ENCODE measurements at places on chromosomes 2 and 18.

DNA sequence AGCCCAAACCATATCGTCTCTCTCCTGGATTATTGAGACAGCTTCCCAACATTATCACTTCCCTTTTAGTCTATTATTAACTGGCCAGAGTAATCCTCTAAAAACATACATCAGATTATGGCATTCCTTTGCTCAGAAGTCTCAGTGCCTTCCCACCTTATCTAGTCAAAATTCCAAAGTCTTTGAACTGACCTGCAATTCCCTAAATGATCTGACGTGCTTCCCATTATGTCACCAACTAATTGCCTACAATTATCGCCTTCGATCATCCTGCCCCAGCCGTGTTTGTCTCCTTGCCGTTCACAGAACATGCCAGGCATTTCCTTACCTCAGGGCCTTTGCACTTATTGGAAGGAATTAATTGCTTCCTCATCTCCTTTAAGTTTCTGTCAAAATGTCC, 332.4 kb downstream of the IRS1 start:
- DNase-seq = no peak

GRCh38 chr2:23469142-23469540, 84.2 kb downstream of the KLHL29 start:
- DNase-seq = no peak

- no peak for DNase-seq
Observed at GRCh38 chr2:20501974-20502373, 55.1 kb downstream of the RHOB start.

- no peak for DNase-seq
Observed at GRCh38 chr2:9984871-9985480, 33.5 kb downstream of the GRHL1 start.

- DNase-seq = no peak
Observed at GRCh38 chr2:223779877-223780276, 57.5 kb downstream of the AP1S3 start.

DNA sequence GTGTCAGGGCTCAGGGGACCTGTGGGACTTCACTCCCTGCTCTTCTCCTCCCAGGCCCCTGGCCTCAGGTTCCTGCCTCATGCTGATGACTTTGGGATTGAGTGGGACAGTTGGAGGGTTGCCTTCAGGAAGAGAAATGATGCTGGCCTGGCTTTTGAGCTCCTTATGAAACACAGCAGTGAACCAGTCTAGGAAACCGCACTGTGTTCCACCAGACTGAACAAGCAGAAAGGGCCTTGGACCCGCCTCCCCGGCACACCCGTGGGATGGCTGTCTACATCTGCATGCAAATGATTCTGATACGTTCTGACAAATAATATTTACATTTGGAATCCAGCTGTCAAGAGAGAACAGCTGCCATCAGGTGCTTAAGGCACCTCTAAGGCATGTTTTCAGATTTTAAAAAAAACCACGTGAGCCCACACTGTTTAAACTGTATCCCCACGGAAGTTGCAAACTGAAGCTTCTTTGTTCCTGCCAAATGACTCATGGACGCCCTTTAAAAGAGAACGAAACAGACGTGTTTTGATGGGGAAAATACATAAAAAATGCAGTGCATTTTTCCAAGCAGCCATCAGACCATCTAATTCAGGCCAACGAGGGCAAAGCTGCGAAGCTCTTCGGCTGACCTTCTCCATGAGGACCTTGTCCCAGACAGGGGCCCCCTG, 27.6 kb upstream of the ASAP2 start:
- no peak for DNase-seq

DNA sequence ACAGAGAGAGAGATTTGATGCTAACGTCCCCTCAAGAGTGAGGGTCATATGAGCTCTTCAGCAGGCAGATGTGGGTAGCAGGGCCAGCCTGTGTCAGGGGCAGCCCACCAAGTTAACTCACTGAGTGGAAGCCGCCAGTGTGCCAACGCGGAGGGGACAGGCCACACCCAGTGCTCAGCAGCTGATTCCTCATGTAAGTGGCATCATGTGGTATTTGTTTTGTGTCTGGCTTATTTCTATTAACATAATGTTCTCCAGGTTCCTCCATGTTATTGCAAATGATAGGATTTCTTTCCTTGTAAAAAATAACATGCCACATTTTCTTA, 4.0 kb downstream of the IMP4 start:
- DNase-seq = no peak

GRCh38 chr2:99936065-99936464, 206.3 kb downstream of the AFF3 start:
- DNase-seq = no peak

DNA sequence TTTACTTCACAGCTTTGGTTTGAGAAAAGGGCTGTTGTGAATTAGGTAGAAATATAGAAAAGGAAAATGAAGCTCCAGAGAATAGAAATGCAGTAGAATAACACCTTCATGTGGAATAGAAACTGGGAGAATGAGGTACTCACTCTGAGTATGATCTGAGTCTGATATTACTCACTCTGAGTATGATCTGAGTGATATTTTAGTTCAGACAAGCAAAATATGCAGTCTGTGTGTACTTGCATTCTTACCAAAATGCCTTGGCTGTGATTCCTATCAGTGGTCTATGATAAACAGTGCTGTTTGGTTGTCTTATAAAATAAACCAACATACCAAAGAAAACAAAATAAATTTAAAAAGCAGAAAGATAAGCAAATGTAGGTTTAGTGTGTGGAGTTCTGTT, 487.6 kb downstream of the THSD7B start:
- no peak for DNase-seq

- no peak for DNase-seq
Observed at GRCh38 chr2:216736326-216736725, 41.0 kb upstream of the IGFBP5 start.
